Spleen (tissue), 13 donors: ENCODE measurements at places on chromosomes 2 and 18. TPM values are rescaled to one million over a fixed set of nuclear protein-coding genes. Genes with fewer than 3 reads are reported as not detected.

The CNRIP1 gene
- 11.9 TPM for polyA plus RNA-seq

The KCNE4 gene
- 1.0 TPM for polyA plus RNA-seq

DNA sequence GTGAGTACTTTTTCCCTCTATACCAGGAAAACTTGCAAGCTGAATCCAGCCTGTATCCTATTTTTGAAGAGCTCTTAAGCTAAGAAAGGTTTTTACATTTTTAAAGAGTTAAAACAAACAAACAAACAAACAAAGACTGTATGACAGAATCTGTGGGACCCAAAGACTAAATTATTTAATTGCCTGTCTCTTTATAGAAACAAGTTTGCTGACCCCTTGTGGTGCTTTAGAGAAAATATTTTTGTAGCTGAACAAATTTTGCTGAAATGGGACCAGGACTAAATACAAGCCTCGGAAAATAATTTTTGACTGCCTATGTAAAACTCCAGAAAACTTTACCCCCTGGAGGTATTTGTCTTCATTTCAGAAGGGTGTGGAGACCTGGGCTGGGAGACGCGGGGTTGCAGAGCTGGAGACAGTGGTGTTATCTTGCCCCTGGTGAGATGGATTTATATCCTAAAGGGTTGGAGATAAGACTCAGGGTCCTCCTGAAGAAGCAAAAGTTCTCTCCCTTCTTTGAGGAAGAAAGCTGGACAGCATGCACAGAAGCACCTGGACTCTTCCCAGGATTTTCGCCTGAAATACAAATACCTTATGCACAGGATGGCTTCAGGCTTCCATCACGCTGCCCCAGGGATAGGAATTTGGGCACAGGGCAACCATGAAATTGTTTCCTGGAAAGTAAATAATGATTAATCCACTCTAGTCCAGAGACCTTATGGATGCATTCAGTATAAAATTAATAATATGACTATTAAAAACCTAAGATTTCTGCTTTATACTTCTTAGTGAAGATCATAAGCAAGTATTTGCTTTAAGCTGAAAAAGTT lies 54.3 kb downstream of the TMX3 start:
- no peaks in the 10 kb centered on the region for H3K27me3 ChIP-seq
- no peak for DNase-seq
- no peaks in the 10 kb centered on the region for H3K4me1 ChIP-seq
- H3K36me3 ChIP-seq: no peaks in the 10 kb centered on the region
- H3K27ac ChIP-seq: no peak overlapping the region

DNA sequence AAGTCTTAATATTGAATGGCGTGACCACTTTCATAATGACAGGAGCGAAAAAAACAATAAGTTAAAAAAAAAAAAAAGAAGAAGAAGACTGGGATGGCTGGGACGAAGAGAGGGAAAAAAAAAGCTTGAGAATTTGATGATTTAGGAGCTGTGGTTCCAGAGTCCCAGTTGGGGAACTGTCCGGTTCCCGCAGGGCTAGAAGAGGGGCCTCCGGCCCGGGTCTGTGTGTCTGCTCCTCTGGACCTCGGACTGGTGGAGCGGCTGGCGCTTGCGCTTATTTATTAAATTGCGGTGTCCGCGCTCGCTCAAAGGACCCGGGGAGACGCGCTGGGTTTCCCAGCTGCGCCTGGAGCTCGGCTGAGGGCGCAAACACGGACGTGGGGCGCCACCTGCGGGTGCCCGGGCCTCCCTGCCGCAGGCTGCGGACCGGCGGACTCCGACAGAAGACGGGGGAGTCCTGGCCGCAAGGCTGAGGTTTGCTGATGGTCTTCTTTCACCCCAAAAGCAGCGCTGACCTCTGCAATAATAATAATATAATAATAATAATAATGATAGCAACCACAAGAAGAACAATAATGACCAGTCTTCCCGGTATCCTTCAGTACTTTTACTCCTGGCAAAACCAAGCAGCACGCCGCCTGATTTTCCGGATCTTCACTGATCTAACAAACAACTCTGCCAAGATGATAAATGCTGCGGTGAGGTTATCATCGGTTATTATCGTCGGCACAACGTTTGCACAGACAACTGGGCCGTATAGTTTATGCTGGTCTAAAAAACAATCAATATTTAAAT lies at the start of gene CBLN2:
CBLN2 (minus strand) TSS at position 251 of the 795 bp plus-strand sequence. CDS start 2,182 bp downstream, outside the sequence.
- peak; percentile 81 for DNase-seq
- H3K4me3 ChIP-seq: peak within 1 kb of the TSS; percentile 2
- peaks cover 53% of the 10 kb centered on the region for H3K27me3 ChIP-seq
- no peaks in the 10 kb centered on the region for H3K36me3 ChIP-seq
- no peak within 1 kb of the TSS for H3K27ac ChIP-seq

DNA sequence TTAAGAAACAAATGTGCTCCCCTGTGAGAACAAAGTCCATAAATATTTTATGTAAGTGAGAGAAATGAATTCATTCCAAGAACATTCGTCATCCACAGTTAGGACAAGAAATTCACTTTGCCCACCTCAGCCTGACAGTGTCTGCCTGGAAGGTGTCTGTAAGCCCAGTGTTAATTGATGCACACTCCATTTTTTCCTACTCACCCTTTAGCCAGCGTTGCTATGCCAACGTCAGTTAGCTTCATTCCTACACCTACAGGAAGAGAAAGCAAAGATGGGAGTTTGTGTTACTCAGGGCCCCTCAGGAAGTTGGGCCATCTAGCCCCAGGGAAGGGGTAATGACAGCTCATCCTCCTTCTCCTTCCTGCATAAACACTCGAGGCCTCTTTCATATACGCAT lies 131.0 kb downstream of the ALPK2 start:
- peaks cover 22% of the 10 kb centered on the region for H3K27me3 ChIP-seq
- no peak overlapping the region for H3K4me3 ChIP-seq

- H3K4me3 ChIP-seq: no peak overlapping the region
- no peak overlapping the region for H3K27ac ChIP-seq
- no peaks in the 10 kb centered on the region for H3K36me3 ChIP-seq
- DNase-seq: no peak
- H3K4me1 ChIP-seq: no peaks in the 10 kb centered on the region
Measured at GRCh38 chr2:168814939-168815907, 12.8 kb downstream of the NOSTRIN start.

DNA sequence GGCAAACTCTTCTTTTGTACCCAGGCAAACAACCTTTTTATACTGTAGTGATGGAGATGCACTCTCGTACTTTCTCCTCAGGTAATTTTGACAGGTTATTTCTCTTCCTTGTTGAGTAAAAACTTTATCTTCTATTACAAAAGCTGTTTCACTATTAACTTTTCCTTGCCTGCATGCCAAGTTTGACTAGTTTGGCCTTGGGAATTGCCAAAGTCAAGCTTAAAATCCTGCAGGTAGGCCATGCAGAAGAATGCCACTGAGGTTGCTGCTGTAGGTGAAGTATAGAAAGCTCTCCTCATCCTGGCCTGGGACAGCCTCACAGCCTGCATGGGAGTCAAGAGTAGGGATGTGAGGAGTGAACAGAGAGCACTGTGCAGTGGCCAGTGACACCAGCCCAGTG lies 1293.5 kb upstream of the CHAC2 start:
- no peak overlapping the region for H3K4me3 ChIP-seq
- no peak overlapping the region for H3K27ac ChIP-seq
- no peaks in the 10 kb centered on the region for H3K36me3 ChIP-seq
- no peaks in the 10 kb centered on the region for H3K4me1 ChIP-seq

DNA sequence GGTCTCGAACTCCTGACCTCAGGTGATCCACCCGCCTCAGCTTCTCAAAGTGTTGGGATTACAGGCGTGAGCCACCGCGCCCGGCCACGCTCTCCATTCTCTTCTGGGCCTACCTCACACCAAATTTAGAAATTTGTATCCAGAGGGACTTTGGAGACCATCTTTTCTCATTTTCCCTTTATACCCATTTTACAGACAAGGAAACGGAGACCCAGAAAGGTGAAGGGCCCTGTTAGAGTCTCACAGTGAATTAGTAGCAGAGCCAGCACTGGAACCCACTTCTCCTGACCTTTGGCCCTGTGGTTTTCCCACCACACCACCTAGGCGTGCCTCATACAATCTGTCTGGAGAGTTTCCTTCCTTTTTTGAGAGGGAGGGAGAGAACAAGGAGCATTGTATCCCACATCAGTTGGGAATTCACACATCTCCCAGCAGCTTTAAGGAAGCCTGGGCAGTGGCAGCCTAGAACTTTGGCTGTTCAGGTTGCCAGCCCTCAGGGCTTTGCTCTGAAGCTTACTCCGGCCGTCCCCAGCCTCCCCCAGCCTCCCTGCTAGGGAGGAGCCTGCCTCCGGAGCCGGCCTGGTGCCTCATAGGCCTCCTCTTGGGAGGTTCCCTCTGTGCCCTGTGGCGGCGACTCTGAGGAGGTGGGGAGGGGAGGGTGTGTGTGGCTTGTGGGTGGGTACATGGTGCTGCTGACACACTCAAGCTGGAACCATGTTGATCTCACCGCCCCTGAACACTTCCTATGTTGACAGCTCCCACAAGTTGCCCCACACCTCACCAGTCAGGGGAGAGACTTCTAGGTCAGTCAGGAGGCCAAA lies 13.8 kb downstream of the FOSL2 start:
- peaks cover 48% of the 10 kb centered on the region for H3K4me1 ChIP-seq
- no peak overlapping the region for H3K4me3 ChIP-seq
- DNase-seq: peak; percentile 93
- peaks cover 100% of the 10 kb centered on the region for H3K36me3 ChIP-seq
- H3K27ac ChIP-seq: peak overlapping the region; percentile 92

DNA sequence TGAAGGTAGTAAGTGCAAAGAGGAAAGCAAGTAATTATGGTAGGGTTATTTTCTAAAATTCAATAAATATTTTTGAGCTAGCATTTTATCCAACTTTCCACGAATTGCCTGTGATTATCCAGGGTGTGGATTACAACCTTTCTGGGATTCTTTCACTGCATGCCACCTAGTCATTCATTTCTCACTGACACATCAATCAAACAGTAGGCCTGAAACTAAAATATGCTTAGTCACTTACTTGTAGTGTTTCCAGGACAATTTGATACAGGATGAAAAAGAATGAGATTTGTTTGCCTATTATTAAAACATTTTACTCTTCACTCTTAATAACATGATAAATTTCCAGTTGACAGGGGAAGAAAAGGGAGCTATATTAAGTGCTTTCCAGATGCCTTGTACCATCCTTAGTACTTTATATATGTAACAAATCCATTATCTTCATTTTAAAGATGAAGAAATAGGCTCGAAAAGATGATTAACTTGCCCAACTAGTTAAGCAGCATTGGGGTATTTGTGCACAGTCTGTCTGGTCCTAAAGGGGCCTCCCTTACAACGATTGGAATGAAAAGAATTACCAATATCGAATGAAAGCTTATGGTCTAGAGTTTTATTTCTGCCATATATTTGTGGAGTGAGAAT lies 70.4 kb downstream of the KCTD1 start:
- H3K4me3 ChIP-seq: no peak overlapping the region
- no peak overlapping the region for H3K27ac ChIP-seq
- no peaks in the 10 kb centered on the region for H3K27me3 ChIP-seq
- no peaks in the 10 kb centered on the region for H3K4me1 ChIP-seq
- no peak for DNase-seq
